ENCODE measurements at places on chromosomes 5 and 9. TPM values are rescaled to one million over a fixed set of nuclear protein-coding genes. Genes with fewer than 3 reads are reported as not detected.

CSNK1A1 gene
- 304 TPM for total RNA-seq

DNA sequence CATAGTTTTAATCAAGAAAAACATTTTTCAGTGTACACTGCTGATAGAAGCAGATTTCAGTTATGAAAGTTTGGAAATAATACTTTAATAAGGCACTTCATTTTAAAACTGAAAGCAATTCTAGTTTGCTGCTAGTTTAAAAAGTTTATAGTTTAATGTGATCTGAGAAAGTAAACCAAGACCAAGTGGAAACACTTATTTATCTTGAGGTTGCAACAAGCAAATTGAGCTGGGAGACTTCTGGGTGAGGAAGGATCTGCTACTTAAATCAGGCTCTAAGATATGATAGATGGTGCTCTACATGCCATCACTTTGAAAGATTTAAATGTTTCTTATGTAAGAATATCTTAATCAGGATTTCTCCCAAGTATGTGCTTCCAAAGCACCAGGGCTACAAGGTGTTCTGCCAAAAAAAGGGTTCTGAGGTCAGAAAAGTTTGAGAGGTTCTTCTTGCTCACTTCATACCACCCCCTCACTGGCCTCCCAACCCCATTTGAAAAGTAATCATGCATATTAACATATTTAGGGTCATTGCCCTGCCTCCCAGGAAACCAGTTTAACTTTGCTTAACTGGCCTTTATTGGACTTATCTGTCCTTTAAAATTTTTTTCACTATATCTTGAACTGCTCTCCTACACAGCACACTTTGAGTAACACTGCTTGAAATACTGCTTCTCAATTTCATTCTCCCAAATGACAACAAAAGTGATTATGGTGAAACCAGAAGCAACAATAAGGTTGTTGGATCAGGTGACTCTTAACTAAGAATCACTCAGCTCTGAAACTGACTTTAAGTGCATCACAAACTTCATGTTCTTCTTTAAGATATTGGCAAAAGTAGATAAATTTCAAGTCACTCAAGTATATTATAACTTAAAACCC is 15.5 kb downstream of the SLC44A1 start:
- DNase-seq, result no peak

DNA sequence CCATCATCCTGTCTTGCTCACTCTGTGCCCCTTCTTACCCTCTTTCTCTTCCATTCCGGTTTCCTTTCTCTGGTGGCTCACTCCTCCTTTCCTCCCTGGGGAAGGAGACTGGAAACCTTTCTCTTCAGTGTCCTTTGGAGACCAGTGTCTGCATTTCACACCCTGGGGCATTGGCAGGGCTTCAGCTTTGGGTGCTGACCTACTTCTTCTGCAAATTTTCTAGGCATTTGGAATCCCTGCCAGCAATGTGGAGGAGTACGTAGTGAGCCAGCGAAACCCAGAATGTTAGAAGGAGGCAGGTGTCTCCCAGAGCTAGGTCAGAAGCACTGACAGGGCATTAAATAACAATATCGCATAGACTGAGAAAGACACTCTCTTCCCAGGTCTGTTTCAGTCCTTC is 122.2 kb downstream of the SLC28A3 start:
- DNase-seq, result no peak

DNA sequence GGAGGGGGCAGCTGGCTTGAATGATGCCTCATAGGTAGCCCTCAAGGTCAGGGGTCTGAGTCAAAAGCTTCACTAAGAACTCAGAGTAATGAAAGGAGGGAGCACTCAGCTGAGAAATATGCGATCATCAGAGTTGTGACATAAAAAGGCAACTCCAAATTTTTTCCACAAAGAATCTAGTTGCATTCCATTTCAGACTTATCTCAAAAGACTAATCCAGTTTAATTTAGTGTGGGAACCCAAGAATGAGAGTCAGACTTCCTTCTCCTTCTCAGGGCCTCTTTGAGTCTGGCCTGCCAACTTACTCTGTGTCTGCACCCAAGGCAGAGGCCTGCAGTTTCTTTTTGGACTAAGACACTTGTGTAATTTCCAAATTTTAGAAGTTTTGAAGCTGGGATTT is 34.7 kb downstream of the GABRP start:
- no peak for DNase-seq

DNA sequence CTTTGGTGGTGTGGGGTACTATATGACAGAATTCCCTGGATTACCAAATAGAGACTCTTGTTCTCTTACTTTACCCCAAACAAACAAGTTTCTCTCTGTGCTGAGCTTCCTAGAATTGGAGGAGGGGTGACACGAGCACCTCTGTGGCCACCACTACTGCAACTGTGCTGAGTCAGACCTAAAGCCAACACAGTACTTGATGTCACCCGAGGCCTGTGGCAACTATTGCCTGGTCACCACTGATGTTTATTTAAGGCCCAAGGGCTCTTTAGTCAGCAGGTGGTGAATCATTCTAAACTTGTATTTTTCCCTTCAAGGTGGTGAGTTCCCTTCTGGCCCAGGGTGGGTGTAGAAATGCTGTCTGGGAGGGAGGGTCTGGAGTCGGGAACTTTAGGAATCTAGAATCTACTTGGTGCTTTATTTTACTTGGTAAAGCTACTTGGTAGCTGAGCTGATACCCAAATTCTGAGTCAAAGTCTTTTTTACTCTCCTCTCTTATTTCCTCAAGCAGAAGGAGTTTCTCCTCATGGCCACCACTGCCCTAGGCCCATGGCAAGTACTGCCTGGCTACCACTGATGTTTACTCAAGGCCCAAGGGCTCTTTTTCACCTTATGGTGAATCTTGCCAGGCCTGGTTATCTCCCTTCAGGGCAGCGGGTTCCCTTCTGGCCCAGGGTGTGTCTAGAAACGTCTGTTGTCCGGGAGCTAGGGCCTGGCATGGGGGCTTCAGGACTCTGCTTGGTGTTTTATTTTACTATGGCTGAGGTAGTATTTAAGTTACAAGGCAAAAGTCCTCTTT is 9.8 kb downstream of the LURAP1L start:
- no peak for DNase-seq

PIP5K1B gene
- 1.7 TPM for total RNA-seq

FOXD4L6 gene
- total RNA-seq, result 0.13 TPM

IFNA21 gene
- total RNA-seq, result not detected

- DNase-seq, result no peak
Measured at GRCh38 chr5:119742311-119742710, 113.0 kb downstream of the FAM170A start.

DNA sequence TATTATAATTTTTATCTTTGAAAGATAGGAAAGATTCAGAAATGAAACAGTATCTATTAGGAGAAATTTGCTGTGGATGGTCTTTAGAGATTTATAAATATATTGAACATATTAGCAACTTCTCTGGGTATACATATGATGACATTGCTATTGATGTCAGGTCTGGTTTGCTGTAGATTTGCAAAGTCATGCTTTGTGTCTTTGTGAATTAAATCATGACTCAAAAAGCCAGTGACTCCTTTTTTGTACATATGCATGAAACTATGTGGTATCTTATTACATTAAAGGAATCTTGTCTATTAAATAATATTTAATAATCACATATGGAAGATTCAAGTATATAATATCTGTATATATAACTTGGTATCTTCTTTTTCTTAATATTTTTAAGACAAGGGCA is 141.9 kb downstream of the ST8SIA4 start:
- DNase-seq, result no peak

DNA sequence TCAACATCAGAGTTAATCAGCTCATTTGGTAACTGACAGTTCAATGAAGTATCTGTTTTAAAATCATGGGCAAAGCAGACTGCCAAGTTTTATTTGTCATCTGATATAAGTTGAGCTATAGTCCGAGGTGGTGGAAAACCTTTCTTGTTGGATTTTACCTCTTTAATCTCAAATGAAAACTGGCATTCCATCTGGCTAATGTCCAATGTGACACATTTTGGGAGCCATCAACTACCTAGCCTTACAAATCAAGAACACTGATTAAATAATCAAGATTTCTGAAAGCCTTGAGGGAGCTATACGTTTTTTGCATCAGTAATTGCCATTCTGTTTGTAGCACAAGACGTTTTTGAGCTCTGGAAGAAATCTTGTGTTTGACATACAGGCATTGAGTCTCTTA is 1380.5 kb upstream of the WWC1 start:
- DNase-seq, result no peak

- no peak for DNase-seq
Measured at GRCh38 chr9:16401701-16402100, 468.8 kb downstream of the BNC2 start.

CTNND2 gene
- 7.0 TPM for total RNA-seq

SH3TC2 gene
- total RNA-seq, result not detected
